ENCODE measurements at places on chromosomes 12 and 14.

GRCh38 chr12:53825246-53826081 is 73.7 kb upstream of the CISTR start:
- no peak for DNase-seq

- DNase-seq: no peak
These were observed 681.0 kb downstream of the RPL10L start for GRCh38 chr14:45970621-45971020.

DNA sequence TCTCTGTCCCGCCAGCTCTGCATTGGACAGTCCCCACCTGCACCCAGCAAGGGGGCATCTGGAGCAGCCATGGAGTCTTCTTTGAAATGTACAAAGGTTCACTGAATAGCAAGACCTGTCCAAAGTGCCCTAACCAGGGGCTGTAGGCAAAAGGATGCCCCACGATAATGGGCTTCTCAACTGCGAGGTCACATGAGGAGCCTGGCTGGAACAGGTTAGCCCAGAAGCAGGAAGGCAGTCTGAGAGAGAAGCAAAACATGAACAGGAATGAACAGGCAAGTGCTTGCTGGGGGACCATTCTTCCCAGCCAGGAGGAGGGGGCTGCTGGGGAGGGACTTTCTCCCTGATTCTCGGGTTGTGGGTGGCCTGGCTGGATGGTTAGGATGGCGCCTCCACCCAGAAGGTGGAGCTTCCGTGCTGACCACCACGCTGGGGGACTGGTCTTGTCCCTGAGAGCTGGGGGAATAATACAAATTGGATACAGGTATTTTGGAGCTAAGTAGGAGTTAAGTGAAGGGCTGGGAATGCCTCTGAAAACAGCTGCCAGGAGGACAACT is 7.1 kb downstream of the KRT85 start:
- no peak for DNase-seq

DNA sequence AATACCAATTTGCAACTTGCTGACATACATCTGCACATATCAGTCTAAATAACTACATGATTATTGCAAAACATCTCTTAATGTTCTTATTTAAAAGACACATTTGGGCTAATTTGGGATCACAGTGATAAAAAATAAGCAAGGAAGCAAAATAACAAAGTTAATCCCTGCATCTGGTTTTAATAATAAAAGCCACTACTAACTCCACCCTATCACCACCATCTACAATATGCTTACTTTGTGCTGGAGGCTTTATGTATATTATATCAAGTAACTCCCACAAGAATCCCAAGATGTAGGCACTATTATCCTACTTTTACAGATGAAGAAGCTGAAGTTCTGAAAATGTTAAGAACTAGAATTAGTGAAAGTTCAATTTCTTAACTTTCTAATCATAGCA is 45.7 kb downstream of the TAOK3 start:
- DNase-seq: no peak

DNA sequence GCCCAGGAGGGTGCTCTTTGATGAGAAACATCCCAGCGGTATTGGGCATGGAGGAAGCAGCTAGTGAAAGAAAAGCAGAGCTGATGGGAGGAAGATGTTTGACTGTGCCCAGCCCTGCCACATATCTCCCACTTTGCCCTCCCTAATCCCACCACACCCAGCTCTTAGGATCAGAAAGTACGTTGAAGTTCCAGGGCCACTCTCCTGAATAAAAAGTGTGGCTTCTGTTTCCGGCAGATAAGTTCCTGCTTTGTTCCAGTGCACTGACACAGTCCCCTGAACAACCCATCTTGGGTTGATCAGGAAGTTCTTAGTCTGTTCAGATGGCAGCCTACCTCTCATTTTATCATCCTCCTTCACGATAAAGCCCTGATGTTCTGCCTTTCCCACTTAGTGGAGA is 16.5 kb downstream of the TPCN1 start:
- DNase-seq: no peak

DNA sequence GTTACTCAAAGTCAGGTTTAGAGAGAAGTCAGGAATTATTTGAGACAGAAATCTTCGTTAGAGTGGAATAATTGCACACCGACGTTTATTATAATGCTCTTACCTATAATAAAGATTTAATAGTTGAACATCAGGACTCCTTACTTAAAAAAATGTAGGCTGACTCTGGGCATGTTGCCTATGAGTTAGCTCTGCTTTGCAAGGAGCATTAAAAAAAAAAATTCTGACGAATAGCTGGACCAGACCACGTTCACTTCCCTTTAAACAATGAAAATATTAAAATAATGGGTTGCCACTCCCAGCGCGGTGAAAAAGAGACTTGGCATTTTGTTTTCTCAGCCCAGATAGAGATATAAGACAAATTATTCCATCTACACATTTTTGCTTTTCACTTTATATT is 574 bp upstream of the FANCM start:
- peak; percentile 67 for DNase-seq

DNA sequence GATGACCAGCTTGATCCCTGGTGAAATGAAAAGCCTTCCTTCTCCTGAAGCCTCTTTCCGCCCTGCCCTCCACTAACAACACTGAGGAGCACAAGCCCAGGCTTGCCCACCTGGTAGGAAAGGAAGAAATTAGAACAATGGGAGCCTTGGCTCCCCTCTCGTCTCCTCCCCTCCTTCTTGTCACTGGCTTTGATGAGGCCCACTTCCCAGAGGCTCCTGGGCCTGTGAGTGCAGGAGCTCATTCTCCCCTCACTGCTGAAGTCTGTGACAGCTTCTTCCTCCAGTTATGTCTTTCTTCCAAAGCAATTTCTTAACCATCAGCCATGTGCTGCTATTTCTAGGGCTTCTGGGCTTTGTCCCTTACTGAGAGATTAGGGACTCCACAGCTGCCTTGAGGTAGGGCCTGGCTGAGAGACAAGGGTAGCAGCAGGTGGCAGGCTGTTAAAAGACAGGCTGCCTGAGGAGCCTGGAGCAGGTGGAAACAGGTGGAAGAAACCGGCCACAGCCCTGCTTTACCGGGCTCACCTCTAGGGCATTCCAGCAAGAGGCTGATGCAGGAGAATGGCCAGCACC is 53.6 kb upstream of the SRSF5 start:
- no peak for DNase-seq

DNA sequence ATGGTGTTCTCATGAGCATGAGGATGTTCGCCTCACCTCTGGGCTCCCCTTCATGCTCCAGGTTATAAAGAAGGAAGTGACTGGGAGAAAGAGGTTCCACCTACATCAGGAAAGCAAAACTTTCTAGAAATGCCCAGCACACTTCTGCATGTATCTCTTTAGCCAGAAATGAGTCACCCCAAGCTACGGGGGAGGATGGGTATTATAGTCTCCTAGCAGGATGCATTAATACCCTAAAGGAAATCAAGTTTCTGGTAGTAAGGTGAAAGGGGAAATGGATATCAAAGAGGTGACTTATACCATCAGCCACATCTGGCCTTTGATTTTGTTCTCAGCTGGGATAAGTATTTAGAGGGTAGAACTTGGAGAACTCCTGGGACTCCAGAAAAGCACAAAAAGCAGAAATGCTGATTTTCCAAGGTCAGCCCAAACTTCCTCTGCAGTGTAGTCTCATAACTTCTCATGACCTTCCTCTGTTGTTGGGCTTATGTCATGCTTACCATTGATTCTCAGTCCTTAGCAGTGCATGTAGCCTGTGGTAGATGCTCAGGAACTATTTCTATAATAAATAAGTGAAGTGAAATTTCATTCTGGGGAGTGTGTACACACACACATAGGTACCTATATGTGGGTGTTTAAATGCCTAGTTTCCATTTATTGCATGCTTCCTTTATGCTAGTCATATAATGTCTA is 209.4 kb upstream of the CRY1 start:
- DNase-seq: no peak

- no peak for DNase-seq
These were observed 22.4 kb downstream of the GNS start for GRCh38 chr12:64736771-64737170.
